ENCODE measurements at places on chromosomes 3 and 15.

DNA sequence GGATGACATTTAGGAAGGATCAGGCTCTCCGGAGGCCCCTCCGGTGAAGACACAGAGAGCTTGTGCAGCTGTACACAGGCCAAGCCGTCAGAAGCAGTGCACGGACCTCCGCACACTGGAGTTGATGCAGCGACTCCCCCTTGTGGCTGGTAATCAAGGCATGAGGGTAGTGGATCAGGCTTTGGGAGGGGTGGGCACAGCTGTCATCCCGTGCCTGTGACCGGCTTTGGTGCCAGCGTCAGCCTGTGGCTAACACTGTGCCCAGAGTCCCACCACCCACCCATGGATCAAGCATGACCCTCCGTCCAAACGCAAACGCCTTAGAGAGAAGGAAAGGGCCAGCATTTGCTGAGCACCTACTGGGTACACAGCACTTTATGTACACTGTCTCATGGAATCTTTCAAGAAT is 8.2 kb upstream of the GRIP2 start:
- DNase-seq, result no peak

GRCh38 chr3:188832961-188833721 is 338.6 kb upstream of the TPRG1 start:
- no peak for DNase-seq

GRCh38 chr15:45522328-45523165 is at the start of gene SLC30A4:
Gene SLC30A4 (minus strand): TSS chr15:45522755. CDS start chr15:45522354, 401 bp downstream.
- DNase-seq, result peak; percentile 82

DNA sequence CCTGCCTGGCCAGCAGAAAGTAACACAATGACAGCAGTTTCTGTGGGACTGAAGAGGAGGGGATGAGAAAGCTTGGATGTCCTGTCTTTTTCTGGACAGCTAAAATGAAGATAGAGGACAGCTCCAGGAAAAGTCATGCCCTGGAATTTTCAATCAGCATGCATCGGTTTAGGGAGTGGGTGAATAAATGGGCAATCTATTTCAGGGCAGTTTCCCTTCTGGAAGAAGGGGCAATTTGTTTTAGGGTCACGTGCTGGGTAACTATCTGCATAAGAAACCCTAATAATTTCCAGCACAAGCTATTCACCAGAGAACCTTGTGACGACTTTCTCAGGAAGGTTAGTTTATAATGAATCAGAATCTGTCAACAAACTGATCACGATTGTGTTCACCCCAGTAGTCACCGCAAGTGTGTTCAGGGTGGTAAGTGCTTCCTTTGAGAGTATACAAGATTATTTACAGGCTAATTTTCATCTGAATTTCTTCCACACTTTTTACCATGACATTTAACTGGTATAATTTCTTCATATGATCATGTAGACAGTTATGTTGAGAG is 318.0 kb upstream of the GBE1 start:
- DNase-seq, result no peak

DNA sequence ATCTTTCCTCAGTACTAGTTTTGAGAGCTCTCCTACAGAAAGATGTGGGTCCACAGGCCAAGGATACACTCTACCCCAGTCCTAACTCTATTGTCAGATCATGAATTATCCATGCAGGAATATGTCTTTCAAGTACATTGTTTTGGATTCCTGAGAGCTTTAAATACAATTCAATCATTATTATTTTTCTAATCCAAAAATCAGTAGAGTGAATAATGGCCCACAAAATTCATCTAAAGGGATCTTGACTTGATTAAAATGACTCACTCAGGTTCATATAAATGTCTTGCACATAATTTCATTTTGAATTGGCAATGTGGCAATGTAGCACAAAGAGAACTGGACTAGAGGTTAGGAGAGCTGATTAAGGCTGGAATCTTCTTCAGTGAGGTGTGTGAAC is 93.9 kb downstream of the ZPLD1 start:
- no peak for DNase-seq

DNA sequence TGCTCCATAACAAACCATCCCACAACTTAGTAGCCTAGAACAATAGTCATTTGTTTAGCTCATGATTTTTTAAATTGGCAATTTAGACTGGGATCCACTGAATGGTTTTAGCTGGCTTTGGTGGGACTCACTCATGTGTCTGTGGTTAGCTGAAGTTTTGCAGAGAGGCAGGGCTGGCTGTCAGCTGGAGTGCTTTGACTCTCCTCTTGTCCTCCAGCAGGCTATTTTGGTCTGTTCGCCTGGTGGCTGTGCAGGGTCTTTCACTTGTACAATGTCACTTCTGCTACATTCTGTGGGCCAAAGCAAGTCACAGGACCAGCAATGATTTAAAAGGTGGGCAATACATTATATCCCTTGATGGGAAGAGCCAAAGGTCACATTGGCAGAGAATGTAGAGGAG is 1146.5 kb downstream of the ROBO2 start:
- no peak for DNase-seq

DNA sequence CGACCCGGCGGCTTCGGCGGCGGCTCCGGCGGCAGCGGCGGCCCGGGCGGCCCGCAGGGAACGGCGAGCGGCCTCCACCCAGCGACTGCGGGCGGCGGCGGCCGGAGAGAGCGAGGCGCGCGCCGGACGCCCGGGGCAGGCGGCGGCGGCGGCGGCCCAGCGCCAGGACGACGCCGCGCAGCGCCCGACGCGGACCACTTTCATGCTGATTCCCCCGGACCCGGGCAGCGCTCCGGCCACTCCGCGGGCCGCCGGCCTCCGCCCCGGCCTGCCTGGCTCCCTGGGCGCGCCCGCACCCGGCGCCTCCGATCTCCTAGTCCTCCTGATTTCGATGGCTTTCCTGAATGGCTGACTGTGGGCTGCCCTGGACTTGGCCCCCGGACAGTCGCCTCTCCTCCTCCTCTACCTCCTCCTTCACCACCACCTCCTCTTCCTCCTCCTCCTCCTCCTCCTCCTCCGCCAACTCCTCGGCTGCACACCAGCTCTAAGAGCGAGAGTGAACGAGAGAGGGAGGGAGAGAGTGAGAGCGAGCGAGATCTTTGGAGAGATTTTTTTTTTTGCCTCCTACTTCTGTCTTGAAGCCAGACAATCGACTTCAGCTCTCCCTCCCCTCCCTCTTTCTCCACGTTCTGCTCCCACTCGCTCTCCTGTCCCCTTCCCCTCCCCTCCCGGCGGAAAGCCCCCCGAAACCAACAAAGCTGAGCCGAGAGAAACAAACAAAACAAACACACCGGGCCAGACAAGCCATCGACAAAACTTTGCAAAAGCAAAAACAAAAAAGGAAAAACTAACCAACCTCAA is 844 bp downstream of the NR2F2 start:
- no peak for DNase-seq

DNA sequence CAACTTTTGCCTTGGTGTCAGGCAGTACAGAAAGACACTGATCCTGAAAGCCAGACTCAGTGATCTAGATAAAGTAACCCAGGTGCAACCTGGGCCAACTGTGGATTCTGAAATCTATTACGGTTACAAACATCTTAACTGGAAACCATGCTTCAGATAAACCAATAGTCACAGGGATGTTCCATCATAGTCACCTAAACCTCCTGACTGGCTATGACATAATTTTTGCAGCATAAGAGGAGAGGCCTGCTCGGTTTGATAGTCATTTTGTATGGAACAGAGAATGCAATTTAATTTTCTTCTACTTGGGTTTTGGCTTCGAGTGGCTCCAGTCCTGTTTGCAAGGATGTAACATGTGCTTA is 3.7 kb downstream of the SLCO3A1 start:
- no peak for DNase-seq

DNA sequence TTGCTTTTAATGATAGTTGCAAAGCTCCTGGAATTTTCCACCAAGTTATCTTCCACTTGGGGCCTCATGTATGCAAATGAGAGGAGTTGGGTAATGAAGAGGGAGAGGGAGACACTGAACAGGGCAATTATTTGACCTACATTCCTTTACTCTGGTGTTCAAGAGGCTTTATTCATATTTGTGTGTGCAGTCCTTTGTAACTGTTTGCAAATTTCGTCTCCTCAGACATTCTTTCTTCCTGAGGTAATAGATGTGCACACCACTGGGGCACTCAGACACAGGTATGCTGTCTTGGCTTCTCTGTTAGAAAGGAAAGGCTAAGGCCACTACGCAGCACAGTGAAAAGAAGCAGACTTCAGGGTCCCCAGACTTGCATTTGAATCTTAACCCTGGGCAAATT is 189.7 kb upstream of the IL12A start:
- no peak for DNase-seq

DNA sequence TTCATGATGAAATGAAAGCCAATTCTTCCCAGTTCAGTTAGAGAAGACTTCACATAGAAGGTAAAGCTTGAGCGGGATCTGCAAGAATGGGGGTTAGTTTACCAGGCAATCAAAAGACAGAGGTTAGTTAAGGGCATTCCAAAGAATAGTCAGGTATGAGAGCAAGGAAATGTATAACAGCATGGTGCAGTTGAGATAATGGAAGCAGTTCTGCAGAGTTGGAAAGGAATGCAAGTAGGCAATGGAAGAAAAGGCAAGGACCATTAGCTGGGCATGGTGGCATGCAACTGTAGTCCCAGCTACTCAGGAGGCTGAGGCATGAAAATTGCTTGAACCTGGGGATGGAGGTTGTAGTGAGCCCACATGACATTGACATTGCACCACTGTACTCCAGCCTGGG is 55.0 kb downstream of the LSAMP start:
- no peak for DNase-seq

- DNase-seq, result no peak
Observed at GRCh38 chr3:139292711-139293664, 50.8 kb upstream of the MRPS22 start.

DNA sequence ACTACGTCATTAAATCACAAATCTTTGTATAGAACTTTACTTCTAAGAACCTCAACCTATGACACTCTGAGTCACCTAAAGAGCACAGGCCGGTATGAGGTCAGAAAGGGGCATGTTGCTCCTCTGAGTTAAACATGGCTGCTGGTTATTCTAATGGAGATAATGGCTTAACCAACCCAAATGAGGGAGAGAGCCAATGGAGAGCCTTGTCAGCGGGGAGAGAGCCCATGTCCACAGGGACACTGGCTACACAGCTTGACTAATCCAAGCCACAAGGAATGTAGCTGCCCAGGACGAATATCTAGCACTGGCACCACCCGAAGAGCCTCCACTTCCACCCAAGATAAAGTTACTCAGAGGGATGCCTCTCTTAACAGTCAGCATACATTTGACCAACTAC is 77.0 kb upstream of the STAC start:
- no peak for DNase-seq

DNA sequence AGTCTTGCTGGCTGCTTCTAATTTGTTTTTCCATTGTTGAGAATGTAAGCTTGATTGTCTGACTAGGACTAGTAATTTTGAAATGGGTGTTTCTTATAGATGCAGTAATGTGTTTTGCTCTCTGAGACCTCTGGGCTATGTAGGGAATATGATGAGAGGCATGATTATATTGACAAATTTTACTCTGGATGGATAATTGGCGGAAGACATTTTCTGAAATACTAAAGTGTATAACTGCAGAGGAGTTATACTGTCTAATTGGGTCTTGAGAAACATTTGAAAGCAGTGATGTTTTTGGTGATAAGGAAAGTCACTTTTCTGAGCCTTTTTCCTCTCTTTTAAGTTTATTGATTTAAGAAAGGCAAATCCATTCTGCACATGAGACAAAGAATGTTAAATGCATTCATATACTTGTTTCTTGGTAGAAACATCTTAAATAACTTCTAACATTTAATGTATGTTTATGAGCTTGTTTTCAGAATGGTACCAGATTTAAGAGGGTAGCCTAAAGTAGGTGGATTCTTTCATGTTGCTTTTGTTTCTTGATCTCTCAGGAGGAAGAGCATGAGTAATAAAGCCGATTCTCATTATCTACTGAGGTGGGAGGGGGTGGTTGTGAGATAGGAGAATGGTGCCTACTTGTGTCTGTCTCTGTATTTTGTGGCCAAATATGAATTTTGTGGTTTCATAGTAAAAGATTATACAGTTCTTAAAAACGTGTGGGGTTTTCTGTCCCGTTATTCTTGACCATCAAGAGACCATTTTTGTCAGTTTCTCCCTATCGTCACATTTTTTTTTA is 2.0 kb downstream of the ATP2C1 start:
- no peak for DNase-seq

GRCh38 chr3:126415661-126416591 is 21.2 kb downstream of the CFAP100 start:
- no peak for DNase-seq

DNA sequence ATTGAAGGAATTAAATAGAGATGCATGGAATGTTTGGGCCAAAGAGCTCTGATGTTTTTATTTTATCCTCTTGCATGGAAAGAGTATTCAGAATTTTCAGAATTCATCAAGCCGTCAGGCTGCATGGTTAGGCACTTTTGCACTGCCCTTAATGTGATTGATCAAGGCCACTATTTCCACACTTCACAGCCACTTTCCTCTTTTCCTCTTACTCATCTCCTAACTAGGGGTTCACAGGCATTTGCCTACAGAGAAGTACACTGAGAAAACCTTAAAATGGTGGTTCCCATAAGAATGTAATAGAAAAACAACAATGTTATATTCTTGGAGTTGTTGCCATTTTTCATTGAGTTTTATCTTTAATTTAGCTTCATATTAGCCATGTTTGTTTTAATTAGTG is 10.9 kb downstream of the SLC35A5 start:
- no peak for DNase-seq

DNA sequence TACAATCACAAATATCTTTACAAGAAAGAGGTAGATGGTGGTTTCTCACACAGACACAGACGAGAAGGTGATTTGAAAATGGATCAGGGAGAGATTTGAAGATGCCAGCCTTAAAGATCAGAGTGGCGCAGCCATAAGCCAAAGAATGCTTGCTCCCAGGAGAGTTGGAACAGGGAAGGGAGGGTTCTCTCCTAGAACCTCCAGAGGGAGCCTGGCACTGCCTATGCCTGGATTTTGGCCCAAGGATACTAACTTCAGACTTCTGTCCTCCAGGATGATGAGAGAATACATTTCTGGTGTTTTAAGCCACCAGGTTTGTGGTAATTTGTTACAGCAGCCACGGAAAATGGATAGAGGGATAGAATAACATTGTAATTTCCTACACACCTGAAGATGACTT is 279.1 kb downstream of the FAM43A start:
- DNase-seq, result no peak

DNA sequence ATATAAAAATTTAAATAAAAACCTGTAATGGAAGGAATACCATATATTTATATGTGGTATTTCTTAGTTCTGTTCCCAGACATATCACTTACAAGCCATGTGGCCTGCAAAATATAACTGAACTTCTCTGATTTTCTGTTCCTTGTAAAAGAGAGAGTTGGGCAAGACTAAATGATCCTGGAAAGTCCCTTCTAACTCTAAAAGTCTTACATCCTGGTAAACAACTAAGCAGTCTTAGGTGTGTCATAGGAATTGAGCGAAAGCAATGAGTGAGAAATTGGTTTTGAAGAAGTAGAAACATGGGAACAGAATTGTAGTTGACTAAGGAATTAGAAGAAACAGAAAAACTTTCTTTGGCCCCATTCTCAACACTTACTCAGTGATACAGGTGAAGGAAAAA is 25.3 kb upstream of the IL20RB start:
- no peak for DNase-seq

DNA sequence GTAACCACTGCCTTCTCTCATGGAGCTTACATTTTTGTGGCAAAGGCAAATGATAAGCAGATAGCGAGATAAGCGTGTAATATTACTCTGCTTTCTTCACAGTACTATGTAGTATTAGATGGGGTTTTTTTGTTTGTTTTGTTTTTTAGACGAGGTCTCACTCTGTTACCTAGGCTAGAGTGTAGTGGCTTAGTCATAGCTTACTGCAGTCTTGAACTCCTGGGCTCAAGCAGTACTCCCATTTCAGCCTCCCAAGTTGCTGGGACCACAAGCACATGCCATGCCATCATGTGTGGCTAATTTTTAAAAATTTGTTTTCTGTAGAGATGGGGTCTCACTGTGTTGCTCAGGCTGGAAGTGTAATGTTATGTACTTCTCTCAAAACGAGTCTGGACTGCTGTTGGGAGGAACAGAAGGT is 22.9 kb downstream of the MBNL1 start:
- no peak for DNase-seq
